ENCODE measurements at places on chromosomes 5 and 9.

- DNase-seq: no peak
Measured at GRCh38 chr5:92560698-92561401, 1020.2 kb downstream of the NR2F1-AS1 start.

DNA sequence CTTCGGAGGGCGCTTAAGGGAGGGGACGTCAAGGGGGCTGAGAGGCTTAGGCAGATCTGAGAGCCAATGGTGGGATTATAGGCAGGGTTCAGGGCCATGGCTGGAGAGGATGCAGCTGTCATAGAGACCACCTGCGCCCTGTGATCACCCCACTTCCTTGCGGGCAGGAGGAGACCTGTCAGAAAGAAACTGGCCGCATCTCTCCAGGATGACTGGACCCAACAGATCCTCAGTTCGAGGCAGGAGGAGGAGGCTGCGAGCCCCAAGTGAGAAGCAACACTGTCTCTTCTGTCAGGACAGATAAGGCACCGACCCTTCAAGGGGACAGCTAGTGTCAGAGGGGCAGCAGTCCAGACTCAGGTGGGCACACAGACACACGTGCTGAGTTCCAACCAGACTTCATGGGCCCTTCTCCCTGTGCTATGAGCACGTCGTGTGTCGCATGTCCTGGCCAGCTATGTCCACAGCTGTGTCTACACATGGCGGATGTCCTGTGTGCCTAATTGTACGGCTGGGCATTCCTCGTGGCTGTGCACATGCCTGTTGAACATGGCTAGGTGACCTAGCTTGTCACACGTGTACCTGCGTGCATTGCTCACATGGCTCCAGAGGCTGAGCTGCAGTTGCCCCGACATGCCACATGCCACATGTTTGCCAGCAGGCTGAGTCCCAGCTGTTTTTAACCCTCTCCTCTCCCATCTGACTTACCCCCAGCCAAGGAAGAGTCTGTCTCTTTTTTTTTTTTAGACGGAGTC is 583 bp upstream of the AQP3 start:
- no peak for DNase-seq

GRCh38 chr5:14579731-14580397 is 1.7 kb upstream of the OTULINL start:
- peak; percentile 62 for DNase-seq

- no peak for DNase-seq
Measured at GRCh38 chr5:43208658-43209057, 16.6 kb downstream of the NIM1K start.

DNA sequence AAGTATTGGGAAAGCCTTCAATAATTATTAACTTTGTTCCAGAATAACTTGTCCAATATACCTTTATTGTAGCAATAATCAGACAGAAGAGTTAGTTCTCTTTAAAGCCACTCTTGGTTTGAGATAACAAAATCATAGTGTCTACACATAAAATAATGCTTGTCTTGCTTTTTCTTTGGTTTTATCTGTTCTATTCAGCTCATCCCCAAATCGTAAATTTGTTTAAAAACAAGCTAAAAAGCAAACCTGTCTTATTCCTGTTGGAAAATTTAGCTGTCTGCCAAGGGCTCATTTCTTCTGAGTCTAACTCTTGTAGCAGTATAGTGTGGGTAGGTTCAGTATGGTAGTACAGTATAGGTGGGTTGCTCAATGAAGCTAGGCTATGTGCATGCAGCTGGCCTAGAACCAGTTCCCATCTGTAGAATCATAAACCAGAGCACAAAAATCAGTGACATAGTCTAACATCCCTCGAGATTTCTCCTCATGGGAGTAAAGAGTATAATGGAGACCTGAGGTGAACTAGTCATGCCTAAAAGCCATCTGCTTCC is 17.9 kb upstream of the APBA1 start:
- DNase-seq: no peak

- DNase-seq: no peak
Measured at GRCh38 chr5:136731241-136731900, 366.0 kb upstream of the TRPC7 start.

DNA sequence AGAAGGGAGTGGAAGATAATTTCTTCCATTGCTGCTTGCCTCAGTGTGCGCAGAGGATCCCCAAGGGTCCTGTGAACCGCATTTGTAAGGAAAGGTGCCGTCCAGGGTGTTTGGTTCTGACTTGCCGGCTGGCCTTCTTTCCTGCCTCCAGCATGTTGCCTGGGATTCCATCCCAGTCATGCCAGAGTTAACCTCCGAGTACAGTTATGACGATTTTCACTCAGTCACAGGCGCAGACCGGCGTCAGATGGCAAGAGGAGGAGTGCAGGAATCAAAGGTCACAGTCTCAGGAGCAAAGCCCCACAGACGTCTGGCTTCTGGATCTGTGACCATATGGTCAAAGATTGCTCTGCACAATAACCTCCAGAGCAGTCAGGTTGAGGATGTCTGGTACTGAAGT is 5.9 kb upstream of the GADD45G start:
- DNase-seq: no peak
